ENCODE measurements at places on chromosomes 16 and 17.

DNA sequence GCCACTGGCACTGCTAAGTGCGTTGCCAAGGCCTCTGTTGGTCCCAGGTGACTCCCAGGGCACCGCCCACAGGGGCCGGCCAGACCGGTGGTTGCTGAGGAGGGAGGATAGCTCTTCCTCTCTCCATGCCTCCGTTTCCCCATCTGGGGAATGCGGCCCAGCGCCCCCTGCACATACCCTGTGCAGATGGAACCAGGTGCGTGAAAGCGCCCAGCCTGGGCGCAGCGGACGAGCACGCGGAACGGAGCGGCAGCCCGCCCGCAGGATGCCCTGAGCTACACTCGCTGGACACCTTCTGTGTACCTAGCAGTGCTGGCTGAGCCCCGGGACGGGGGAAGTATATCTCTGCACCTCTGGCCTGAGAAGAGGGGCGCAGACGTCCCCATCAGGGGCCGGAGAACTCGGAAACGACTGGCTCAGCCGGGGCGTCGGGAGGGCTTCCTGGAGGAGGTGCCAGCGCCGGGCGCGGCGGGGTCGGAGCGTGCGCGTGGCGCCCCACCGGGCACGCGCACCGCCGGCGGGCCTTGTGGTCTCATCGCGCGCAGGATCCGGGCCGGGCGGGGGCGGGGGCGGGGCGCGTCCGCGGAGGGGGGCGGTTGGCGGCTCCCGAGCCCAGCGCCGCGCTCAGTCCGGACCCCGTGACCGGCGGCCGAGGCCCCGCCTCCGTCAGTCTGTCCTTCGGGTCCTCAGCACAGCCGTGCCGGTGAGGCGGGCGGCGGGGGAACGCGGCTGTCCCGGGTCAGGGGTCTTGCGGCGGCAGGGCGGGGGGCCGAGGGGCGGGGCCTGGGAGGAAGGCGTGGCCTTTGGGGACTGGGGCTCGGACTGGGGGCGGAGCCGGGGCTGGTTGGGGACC, at the start of the genes CCDC78 and HAGHL:
Gene CCDC78, minus strand, starts transcription at position 6 of the 853 bp plus-strand sequence. CDS start 76 bp downstream, outside the sequence.
Gene HAGHL, plus strand, starts transcription at position 669 of the 853 bp plus-strand sequence. CDS start 404 bp downstream, outside the sequence.
- DNase-seq, result peak; percentile 47

DNA sequence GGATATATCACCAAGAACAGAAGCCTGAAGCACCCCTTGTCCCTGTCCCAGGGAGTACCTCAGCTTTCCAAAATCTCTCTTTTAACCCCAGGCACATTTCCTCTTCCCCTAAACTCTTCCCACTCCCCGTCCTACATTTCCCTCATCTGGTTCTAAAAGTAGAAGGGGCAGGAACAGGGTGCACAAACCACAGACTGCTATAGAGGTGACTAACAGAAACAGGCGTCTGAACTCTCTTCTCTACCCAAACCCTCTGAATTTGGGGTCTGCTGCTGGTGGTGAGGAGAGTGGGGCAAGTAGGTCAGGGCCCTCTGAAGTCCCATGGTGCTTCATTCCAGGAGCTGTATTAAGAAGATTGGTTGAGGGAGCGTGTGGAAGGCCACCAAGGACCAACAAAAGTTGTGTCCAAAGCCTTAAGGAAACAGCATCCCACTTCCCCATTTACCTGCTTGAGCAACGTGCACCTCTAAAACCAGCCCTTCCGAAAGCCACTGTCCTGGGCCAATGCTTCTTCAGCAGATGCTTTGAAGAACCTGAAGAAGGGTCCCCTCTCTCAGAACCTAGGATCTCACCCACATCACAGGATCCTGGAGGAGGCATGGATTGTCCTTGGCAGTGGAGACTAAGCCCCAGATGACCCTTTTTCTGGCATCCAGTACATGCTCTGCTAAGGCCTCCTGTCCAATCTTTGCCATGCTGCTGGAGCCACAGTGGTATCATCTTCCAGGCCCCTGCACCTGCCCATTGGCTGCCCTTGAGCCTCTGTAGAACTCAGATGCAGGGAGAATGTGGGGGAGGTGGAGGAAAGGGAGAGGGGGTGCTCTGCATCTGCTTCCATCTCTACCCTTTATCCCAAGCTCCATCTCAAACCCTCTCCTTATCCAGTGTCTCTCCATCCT, 5.7 kb upstream of the NR1D1 start:
- no peak for DNase-seq

GRCh38 chr16:10168258-10168657, 14.0 kb downstream of the GRIN2A start:
- no peak for DNase-seq

DNA sequence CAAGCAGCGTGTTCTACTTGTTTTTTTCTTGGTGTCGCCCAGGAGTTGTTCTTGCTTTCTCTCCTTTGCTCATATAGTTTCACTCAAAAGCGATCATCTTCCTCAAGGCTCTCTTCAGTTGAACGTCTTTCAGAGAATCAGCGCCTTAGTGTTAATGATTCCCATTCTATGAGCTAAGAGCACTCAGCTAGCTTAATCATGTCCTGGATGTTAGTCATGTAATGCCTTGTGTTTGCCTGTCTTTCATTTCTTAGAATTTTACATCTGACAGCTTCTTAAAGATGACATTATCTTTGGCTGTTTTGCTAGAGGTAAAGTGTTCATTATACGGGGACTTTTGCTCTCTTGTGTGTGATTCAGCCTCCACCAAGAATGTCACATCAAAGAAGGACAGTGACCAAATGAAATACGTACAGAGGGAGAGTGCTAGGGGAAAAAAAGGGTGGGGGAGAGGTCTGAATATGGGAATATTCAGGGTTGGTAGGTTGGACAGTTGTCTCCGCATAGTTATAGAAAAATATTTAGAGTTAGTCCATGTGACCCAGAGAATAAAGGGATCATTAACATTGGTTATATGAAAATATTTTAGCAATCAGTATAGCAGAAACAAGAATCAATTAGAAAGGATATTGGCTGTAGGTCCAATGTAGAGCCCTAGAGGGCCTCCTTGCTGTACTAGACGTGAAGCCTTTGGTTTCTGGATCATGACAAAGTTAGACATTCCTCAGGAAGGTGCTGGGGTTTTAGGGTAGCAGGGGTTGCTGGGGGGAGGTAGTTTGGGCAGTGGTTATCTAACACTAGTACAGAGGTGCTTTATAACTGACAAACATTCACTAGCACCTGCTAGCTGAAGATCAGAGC, 31.9 kb upstream of the ANKFN1 start:
- no peak for DNase-seq

DNA sequence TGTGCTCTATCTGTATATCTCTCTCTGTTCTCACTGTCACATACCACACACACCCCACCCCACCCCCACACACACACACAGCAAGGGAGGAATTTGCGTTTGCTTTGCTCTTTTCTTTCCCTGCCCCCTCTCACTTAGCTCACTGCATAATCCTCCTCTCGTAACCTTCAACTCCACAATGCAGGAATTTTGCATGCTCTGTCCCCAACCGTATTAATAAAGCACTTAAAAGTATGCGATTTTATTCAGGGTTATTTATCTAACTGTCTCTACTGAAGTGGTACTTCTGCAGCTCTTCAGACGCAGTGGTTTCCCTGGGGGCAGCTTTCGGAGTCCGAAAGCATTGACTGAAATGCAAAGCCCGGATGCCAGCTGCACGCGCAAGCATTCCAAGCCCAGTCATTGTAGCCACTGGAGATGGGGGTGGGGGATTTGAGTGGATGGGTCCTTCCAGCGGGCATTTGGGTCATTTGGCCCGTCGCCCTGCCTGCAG, 105.4 kb upstream of the RBFOX1 start:
- DNase-seq, result no peak

DNA sequence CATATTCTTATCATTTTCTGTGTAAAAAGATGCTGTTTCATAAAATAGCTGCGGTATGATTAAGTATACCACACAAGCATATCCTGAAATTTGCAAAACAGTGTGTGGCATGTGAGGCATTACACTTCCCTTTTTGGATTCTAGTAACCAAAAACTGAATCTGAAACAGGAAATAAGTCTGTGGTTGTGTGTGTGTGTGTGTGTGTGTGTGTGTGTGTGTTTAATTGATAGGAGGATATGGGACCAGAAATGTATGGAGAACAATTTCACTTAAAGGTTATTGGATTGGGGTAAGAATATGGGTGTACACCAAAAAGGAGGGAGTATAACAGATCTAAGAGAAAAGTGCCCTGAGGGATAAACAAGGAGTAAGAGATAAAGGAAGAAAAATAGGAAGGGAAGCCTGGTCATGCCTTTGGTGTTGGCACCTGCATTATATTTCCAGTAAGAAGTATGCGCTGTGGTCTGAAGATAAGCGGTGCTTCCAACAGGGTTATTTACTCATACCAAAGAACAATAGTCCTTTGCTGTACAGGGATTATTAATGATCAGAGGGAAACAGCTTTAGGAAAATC, 4.0 kb downstream of the LYRM1 start:
- no peak for DNase-seq

DNA sequence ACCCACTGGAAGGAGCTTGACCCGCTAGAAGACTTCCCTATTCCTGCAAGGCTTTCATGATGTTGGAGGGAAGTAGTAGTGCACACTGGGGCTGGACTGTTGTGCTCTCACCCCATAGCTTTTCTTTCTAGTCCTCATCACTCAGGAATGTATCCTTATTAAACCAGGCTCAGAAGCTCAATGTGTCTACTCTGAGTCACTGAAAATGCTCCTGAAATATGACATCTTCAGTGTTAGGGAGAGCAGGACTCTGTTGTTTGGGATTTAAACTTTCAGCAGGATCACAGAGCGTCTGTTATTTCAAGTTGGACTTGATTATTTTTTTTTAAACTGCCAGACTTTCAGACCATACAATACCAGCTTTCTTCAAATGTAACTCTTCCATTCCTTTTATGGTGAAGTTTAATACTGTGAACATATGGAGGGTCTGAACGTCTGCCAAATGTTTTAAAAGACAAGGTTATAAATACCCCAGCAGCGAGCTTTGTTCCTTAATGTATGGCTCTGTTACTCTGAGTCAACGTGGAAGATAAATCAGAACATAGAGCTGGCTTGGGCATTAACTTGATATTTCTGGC, 257.5 kb downstream of the CDH11 start:
- no peak for DNase-seq

DNA sequence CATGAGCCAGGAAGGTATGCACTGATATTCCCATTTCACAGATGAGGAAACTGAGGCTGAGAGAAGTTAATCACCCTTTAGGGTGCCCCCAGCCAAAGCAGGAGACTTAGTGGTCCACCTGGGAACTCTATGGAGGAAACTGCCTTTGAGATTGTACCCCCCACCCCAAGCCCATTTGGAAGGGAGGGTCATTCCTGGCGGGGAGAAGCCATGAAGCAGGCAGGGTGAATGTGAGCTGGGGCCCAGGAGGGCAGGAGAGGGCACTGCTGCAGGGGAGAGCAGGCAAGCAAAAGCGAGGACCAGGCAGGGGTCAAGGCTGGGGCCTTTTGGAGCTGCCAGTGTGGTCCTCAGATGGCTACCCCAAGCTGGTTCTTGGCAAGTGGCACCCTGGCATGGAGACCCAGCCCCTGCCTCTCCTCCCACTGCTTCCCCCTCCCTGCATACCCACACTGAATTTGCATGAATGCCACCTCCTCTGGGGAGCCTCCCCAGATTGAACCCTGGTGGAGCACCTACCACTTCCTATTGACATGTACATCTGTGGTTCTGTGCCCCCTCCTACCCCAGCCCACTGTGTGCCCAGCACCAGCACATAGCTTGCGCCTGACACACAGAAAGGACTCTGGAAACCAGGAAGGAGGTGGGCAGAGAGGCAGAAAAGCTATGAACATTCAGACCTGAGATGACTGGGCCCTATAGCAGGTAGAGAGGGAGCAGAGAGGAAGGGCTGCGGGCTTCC, 965 bp upstream of the TMC6 start:
- no peak for DNase-seq

DNA sequence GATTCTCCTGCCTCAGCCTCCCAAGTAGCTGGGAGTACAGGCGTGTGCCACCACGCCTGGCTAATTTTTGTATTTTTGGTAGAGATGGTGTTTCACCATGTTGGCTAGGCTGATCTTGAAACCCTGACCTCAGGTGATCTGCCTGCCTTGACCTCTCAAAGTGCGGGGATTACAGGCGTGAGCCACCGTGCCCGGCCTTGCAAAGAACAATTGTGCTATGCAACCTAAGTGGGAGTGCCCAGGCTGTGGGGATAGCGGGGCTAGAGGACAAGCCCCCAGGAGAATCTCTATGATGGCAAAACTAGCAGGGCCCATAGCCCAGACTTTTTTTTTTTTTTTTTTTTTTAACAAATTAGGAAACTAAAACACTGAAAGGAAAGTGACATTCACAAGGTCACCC, 2.0 kb upstream of the GPR179 start:
- no peak for DNase-seq

DNA sequence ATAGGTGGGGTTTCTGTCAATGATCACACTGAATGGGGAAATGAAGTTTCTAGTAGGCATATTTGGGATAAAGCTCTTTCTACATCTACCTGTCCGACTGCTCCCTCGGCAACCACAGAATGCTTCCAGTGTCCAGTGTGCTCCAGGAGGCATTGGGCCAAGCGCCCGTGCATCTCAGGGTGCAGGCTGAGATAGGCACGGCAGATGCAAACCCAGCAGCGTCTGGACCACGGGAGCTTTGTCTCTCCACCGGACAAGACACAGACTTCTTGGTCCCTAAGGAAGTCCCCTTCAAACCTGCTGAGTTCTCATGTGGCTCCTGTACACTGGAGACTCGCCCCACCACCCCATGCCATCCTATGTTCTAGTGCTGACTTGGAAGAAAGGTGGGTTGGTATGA, 202.8 kb downstream of the RPTOR start:
- no peak for DNase-seq

DNA sequence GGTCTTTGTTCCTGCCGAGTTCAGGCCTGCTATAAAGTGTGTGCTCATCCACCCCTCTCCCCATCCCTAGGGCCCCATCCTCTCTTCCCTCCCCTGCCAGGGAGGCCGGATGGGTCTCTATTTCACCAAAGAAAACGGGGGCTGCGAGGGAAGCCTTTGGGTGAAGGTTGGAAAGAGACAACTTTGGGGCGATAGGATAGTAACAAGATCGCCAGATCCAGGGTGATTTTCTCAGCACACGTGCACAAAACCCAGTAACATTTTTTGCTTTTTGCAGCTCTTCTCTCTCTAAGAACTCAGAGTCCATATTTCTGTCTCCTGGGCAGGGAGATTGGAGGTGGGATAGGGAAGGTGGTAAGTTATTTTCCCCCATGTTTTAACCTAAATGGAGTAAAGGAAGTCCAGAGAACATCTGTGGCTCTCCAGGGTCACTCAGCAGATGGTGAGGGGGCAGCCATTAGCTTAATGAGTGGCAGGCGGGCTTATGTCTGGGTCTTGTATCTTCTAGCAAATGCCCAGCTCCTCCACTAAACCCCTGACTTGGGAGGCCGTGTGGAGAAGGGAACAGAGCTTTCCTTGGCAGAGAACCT, 6.9 kb downstream of the CCR7 start:
- no peak for DNase-seq
